ENCODE measurements at places on chromosomes 11 and 22.
A peak's percentile ranks its signal among the peaks of the same experiment; 100 is the strongest.

GRCh38 chr22:18152519-18152918 is 2.5 kb downstream of the USP18 start:
- peak; percentile 26 for DNase-seq

GRCh38 chr11:61885166-61885778 is 6.1 kb downstream of the FADS3 start:
- DNase-seq, result no peak

DNA sequence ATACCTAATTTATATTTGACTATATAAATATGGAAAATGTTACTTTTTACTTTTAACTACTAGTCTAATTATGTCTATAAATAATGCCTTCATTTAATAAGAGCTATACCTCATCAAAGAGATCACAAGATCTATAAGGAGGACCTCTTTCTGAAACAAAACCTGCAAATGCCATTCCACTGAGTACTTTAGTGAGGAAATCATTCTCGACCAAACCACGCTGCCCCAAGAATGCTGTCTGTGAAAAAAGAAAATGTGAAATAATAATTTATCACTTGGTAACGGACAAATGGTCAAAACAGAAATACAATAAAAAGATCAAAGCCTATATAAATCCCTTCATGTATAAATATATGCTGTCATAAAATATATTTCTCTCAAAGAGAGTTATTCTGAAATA is 301.7 kb downstream of the SBF2 start:
- DNase-seq, result no peak

GRCh38 chr11:61923166-61924063 is 6.0 kb upstream of the RAB3IL1 start:
- no peak for DNase-seq

DNA sequence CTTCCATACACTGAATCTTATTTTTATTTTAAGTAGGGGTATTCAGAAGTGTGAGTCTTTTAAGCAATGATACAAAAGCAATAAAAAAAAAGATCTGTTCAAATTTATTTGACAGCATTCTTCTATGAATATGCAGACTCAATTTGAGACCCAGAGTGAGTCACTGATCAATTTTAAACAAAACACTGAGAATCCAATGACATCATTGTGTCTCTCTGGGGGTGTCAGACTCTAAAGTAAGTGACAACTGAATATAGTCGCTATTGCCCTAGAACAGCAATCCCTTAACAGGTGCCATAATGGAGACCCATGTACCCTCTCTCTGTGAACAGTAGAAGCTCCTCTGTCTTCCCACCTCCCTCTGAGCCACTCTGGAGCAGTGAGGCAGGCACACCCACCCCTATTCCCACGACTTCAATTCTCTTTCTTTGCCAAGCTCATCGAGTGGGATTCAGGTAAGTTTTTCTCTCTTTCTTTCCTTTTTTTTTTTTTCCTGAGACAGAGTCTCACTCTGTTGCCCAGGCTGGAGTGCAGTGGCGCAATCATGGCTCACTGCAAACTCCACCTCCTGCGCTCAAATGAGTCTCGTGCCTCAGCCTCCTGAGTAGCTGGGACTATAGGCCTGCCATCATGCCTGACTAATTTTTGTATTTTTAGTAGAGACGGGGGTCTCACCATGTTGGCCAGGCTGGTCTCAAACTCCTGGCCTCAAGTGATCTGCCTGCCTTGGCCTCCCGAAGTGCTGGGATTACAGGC is 5.1 kb upstream of the RPS3 start:
- no peak for DNase-seq

GRCh38 chr22:49950396-49950994 is 10.1 kb upstream of the PIM3 start:
- no peak for DNase-seq

DNA sequence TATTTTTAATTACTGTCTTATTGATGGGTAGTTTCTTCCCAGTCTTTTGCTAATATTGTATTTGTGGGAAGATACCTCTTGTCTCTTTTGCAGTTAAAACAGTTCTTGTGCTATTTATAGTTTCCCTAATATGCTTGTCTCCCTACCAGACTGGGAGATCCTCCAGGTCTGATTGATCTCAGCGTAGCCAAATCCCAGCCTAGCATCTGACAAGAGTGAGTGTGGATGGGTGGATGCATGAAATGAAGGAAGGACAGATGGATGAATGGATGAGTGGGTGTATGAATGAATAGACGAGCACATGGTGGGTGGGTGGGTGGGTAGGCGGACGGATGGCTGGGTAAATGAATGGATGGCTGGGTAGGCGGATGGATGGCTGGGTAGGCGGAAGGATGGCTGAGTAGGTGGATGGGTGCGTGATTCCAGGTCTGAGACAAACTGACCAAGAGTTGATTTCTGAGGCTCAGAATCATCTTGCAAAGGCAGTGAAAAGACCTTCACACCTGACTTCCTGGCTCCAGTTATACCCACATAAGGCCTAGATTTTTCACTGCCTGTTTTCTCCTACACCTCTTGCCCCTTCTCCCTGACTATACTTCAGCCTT is 11.4 kb downstream of the DNAJB13 start:
- DNase-seq, result no peak

DNA sequence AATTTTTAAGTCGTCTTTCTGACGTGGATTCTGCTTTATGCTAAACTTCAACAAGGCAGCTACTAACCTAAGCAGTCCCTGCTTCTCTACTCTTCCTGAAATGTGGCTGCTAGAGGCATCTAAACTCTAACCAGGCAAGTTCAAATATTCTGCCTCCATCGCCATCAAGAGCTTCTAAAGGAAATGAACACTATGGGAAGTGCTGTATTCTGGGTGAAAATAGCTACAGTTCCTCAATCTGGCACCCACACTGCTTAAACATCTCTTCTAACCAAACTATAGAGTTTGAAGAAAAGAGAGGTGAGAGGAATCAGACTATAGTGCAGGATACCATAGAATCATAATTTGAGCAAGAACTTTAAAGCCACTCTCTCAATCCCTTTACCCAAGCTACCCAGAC is 6.3 kb downstream of the NRIP3 start:
- DNase-seq, result no peak

- DNase-seq, result no peak
These were observed 8.8 kb downstream of the CLMP start for GRCh38 chr11:123186286-123186685.

DNA sequence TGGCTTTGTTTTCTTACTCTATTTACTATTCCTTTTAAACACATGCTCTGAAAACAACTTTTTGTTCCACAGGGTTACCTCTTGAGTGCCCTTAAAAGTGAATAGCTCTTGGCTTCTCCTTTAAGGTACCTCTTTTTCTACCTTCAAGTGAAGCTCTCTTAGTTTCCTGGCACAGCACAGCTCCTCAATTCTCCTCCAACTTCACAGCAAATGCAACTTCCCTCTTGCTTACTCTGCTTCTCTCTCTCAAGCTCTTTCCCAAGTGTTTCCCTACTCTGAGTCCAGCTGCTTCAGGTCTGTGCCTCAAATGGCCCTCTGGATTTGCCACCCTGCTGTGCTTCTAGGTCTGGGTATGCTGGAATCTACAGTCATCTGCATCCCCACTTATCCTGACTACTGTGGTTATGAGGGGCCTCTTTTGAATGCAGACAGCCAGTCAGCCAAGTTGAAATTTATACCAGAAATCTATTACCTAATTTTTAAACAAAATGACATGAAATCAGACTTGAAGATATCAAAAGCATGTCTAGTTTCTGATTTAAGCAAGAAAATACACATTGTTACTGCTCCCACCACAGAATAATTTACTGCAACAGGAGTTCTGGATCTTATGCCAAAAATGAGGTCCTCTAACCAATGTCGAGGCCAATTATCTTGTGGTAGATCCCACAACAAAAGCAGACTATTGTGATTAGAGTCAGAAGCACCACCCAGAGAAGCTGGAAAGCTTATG is 371.1 kb downstream of the SOX6 start:
- no peak for DNase-seq

DNA sequence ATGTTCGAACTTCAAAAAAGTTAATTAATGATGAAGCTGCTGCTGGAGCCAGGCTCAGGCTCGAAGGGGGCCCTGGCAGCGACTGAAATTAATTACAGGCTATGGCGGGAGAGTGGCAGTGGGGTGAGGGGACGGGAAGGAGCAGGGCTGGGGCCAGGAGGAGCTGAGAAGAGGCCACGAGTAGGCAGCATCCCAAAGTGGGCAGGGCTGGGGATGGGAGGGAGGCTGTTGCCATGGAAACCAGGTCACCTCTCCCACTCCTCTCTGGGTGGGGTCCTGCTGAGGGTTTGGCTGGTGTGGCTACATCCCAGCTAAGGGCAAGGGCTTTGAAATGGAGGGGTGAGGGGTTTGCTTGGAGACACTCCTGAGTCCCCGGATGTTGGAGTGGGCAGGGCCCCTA is 23.9 kb downstream of the CACNA1I start:
- DNase-seq, result no peak

DNA sequence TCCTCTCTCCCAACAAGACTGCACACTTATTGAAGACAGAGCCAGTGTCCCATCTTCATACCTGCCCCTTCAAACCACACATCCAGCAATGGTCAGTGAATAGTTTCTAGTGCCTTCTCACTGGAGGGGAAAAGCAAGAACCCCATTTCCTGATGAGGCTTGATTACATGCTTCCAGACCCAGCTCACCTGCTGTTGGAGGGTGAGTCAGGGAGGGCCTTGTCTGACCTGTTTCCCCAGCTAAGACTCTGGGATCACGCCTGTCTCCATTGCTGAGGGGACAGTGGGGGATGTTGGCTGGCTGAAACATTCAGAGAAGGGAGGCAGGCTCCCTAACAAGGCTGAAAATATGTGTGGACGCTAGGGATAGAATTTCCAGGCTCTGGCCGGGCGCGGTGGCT is 27.5 kb upstream of the ZDHHC13 start:
- no peak for DNase-seq

DNA sequence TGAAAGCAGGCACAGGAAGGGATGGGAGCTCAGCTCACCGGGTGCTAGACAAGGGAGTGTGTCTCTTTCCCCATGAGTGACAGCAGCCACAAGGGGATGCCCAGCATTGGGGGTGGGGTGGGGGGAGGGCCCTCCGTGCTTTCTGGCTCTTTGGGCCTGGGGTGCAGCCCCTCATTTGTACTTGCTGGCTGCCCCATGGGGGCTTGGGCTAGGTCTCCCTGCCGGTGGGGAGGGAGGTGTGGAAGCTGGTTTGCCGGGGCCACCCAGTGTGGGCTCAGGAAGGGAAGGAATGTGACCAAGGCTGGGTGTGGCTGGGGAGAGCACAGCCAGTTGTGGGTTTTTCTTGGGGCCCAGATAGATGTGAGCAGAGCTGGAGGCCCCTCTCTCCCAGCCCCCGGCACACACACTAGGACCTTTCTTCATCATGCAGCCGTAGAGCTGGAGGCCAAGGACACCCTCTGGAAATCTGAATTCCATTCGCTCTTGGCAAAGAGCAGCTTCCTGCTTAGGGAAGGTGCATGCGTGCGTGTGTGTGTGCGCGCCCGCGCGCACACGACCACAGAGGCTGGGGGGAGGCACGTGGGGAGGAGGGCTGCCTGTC is 25.8 kb downstream of the KCNQ1OT1 start:
- DNase-seq, result no peak

- DNase-seq, result no peak
These were observed 3.2 kb downstream of the LTBP3 start for GRCh38 chr11:65554842-65555430.

GRCh38 chr11:12259956-12260355 is 117.4 kb upstream of the PARVA start:
- no peak for DNase-seq

DNA sequence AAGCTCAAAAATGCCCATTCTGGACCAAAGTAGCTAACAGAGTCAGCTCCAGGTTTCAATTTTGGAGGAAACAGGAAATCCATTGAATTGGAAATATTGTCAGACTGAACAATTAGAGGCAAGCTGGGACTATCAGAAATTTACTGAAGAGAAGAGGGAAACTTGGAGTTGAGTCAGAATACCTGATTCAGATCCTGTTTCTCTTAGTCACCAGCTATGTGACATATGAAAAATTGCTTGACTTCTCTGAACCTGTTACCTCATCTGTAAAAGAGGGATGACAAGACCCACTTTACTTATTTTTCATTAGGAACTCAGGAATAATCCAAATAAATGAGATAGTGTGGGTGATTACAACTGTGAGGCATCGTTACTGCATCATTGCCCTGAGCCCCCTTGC is 148.9 kb upstream of the CADM1 start:
- DNase-seq, result no peak

GRCh38 chr11:60282286-60282685 is 1.8 kb downstream of the MS4A4A start:
- DNase-seq, result no peak

DNA sequence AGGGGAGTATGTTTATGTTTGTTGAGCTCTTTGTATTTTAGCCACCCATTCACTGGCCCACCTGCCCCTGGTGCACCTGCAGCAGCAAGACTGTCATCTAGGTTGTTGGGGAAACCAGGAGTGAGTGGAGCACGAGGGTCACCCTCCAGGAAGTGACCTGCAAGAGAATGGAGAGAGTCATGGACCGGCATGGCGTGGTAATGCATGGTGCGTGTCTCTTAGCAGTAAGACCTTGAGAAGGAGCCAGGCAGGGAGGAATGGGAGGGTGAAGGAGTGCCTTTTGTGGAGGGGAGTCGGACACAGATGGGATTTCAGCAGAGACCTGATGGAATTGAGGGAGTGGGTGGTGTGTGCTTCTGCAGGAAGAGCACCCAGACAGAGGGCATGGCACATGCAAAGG is 37.9 kb downstream of the KCNQ1 start:
- DNase-seq, result no peak

DNA sequence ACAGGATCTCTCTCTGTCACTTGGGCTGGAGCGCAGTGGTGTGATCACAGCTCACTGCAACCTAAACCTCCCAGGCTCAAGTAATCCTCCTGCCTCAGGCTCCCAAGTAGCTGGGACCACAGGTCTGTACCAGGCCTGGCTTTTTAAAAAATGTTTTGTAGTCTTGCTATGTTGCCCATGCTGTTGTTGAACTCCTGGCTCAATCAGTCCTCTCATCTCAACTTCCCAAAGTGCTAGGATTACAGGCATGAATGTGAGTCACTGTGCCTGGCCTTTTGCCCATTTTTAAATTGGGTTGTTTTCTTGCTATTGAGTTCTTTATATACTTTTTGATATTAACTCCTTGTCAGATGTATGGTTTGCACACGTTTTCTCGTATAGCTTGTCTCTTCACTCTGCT is 33.0 kb upstream of the PITPNB start:
- DNase-seq, result no peak

DNA sequence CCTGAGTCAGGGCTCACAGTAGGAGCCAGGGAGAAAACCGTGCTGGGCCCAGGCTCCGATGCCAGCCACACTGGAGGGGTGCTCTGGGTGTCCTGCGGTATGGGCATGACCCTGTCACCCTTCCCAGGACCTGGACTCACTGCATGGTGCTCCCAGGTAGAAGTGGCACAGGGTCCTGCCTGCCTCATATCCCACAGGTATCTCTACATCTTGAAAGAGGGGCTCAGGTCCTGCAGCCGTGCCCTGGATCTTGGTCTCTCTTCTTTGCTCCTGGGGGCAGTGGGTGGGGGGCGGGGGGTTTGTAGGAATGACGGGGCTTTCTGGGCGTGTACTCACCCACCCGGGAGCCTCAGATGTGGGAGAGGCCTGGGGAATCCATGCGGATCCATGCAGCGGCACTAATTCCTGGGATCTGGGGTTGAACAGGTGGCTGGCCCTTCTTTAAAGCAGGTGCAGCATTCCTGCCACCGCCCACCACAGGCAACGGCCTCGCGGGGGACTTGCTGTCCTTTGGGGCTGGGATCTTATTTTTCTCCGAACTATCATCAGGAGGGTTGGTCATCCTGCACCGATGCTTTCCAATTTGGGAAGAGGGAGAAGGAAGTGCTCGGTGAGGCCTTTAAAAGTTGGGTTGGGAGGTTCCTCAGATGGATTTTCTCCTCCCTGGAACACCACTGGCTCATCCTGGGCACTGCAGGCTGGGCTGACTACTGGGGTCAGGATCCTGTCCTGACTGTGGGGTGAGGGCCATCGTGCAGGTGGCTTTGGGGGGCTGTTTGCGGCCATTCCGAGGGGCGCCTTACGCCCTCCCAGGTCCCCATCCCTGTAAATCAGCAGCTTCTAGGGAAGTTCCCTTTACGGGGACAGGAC is 886.4 kb downstream of the BRD1 start:
- DNase-seq, result no peak

Data from GM12878 (cell line).